GM13977 (cell line): ENCODE measurements at places on chromosomes 4 and X.

- peak; percentile 52 for DNase-seq
Observed at GRCh38 chrX:15465347-15465746, 27.8 kb downstream of the PIR start.

DNA sequence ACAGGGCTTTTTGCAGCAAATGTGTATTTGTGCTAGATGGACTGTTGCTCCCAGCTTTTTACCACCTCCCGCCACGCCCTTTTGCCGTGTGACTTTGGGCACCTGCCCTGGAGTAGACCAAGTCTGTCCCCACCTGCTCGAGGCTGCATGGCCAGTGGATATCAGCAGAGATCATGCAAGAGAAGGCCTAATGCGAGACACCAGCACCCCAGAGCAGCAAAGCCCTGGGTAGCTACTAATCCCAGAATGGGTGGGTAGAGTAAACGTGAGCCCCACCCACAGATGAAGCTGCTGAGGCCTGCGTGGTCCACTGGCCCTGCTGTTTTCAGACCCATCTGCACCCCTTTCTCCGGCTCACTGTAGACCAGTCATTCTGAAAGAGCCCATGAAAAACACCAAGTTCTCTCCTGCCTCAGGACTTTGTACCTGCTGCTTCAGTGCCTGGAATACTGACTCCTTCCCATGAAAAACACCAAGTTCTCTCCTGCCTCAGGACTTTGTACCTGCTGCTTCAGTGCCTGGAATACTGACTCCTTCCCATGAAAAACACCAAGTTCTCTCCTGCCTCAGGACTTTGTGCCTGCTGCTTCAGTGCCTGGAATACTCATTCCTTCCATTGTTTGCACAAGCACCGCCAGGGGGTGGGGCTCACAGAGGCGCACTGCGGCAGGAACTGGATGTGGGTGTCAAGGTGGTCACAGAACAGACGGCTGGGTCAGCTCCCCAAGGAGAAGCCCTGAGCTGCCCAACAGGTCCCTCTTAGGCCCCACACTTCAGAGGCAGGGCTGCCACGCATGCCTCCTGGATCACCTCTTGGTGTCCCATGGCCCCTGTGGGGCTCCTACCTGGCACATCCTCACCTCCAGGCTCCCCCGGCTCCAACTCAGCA lies 5.1 kb upstream of the TNIP2 start:
- DNase-seq = no peak

DNA sequence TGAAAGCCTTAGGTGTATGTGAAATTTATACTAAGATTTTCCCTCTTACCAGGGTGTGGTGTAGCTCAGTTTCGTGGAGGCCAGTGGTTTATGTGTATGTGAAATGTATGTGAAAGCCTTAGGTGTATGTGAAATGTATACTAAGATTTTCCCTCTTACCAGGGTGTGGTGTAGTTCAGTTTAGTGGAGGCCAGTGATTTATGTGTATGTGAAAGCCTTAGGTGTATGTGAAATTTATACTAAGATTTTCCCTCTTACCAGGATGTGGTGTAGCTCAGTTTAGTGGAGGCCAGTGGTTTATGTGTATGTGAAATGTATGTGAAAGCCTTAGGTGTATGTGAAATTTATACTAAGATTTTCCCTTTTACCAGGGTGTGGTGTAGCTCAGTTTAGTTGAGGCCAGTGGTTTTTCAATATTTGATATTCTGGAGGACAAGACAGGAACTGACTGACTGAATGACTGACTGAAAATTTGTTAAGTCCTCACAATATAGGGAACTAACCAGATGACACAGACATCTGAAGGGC lies 143.7 kb downstream of the NEXMIF start:
- peak; percentile 12 for DNase-seq

DNA sequence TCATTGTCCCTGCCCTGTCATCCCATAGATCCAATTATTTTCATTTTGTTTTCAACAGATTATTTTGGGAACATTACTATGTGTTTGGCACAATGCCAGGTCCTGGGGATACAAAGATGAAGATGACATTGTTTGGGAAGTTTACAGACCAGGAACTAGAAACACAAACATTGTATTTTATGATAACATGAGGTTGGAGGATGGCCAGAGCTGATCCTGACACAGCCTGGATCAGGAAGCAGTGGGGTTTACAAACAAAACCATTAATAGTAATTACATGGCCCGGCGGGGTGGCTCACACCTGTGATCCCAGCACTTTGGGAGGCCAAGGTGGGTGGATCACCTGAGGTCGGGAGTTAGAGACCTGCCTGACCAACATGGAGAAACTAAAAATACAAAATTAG lies 29.9 kb downstream of the CLRN2 start:
- no peak for DNase-seq

DNA sequence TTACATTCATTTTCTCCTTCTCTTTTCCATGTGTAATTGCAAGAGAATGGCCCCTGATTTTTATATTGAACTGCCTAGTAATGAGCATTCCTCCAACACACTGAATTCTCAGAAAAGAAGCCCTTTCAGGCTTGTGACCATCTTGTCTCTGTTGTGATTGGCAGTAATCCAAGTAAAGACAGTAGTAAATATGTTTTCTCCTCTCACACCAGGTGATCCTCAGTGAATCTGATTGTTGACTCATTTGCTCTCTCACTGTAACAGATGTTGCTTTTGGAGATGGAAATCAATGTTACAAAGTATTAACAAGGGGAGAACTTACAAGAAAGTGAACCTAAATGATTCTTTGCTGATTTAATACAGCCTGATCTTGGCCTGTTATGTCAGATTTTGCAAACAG lies 271.0 kb downstream of the AFF2 start:
- DNase-seq = no peak

DNA sequence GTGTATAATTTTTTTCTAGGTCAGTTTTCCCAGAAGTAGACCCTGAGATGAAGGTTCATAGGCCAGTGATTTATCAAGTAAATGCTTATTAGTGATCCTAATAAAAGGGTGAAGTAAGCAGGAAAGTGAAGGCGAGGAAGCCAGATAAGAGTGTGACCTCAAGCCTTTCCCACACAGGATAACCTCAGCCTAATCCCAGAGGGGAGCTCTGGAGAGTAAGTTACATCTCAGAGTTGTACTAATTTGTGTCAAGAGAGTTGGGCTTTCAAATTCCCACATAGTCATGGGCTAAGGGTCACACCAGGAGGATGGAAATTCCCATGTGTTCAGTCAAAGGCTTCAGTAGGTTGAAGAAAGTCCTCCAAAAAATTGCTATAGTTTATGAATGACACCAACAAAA lies 191.4 kb downstream of the ADGRA3 start:
- DNase-seq = no peak

- no peak for DNase-seq
Observed at GRCh38 chr4:76457885-76458284, 22.9 kb downstream of the SHROOM3 start.
